ENCODE measurements at places on chromosomes 13 and 19.

DNA sequence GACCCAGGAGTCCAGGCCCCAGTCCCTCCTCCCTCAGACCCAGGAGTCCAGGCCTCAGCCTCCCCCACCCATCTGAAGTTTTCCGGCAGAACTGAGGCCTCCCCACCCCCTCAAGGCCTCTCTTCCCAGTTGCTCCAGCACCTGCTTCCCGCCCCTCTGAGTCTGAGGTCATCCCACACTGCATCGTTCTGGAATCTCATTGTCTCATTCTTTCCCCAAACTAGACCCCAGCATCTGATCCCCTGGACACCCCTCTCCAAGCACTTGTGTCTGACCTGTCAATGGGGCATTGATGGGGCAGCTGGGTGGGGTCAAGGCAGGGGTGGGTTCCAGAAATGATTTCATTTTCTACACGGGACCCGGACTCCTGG is 793 bp upstream of the SBK2 start:
- peak; percentile 62 for DNase-seq

- no peak for DNase-seq
Observed at GRCh38 chr19:33259539-33259938, 33.9 kb upstream of the SLC7A10 start.

DNA sequence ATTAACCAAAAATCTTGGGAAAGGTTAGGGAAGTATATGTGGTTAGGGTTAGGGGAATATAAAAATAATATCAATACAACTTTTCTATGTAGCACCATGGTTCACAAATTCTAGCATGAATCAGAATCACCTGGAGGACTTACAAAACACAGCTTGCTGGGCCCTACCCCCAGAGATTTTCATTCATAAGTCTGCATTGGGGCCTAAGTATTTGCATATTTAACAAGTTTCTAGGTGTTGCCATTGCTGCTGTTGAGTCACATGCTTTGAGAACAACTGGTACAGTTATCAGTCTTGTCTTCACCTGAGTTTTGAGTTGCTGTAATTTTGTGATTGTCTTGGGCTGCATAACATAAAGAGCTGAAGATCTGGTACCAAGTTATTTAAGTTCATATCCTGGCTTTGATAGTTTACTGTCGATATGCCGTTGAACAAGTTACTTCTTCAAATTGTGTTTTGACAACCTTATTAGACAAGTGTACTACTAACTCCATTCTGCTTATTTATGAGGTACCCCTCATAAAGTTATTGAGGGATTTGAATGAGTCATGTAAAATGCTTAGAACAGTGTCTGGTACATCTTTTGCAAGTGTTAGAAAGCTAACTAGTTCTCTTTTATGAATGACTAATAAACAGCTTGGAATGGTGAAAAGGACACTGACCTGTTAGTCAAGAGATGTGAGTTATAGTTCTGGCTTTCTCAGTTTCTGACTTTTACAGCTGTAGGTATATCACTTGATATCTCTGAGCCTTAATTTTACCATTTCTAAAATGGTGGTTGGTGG is 132.9 kb downstream of the PAN3 start:
- DNase-seq: no peak

- DNase-seq: no peak
Observed at GRCh38 chr13:111518161-111518792, 197.8 kb downstream of the TEX29 start.

GRCh38 chr19:2699413-2700140 is 2.9 kb downstream of the GNG7 start:
- no peak for DNase-seq

DNA sequence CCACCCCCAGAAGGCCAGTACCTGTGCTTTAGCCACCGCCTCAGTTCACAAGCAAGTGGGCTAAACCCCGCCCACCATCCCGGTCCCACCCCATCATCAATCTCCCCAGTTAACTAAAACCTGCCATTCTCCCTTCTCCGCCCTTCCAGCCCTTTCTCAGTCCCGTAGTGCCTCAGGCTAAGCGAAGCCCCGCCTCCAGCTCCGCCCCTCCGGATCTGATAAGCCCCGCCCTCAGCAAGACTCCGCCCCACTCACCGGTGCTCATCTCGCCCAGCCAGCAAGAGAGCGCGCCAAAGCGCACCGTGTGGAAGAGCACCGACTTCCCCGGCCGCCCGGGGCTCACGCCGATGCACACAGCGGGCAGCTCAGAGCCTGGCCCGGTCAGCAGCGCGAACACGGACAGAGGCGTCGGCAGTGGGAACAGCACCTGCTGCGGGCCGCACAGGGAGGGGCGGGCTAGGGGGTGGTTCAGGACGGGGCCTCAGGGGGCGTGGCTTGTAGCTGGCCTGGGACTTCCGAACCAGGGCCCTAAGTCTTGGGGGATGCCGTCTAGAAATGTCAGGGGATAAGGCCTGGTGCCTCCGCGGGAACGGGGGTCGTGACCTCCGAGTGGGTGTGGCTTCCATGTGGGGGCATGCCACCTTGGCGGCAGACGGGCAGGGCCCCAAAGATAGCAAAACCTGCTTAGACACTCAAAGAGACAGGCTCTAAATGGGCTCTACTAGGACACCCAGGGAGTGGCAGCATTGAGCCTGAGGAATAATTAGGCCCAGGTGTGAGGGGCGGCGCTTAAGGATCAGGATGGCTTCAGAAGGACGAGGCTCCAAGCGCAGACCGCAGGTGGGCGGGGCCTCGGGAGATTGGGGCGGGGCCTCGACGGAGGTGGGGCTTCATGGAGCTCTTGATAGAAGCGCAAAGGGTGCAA is 21.4 kb downstream of the MAP4K1 start:
- DNase-seq: peak; percentile 96

DNA sequence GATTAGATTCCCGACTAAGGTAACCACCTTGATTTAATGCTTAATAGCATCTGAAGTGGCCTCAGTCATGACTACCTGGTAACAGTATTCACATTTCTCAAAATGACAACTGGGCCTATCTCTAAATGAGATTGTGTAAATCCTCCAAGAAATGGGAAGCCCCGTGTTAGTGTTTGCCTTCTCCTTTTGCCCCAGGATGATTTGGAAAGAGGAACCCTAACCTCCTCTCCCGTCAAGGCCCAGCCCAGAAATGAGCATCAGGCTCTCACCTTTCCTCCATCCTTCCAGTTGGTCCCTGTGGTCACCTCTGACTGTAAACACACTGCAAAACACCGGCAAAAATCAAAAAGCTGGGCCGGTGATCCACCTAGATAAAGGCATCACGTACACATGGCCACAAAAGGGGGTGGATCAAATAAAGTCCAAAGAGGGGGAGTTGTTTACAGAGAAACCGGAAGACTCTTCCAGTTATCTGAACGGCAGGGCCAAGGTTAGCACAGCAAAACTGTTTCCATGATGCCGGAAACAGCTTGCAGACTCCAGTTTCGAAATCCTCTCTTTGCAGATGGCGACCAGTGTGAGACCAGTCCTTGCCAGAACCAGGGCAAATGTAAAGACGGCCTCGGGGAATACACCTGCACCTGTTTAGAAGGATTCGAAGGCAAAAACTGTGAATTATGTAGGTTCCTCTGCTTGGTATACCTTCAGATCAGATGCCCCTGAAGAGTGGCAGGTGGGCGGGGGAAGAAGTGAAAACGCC is 16.4 kb downstream of the F10 start:
- DNase-seq: no peak

DNA sequence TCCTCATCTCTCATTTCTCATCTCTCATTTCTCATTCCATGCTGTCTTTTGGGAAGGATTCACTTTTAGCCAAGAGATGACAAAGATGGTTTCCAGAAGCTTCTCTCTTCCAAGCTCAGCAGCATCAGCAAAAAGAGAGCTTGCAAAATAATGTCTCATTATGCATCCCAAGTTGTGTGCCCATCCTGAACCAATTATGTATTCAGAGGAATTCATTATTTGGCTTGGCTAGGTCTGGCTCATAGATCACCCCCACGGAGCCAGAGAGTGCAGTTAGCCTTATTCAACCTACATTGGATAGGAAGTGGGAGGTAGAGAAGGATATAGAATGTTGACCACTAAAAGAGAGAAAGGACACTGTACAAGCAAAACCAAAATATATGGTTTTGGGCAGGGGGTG is 5.4 kb upstream of the OLFM2 start:
- DNase-seq: no peak

GRCh38 chr13:87538366-87539052 is 132.7 kb upstream of the SLITRK5 start:
- DNase-seq: no peak

DNA sequence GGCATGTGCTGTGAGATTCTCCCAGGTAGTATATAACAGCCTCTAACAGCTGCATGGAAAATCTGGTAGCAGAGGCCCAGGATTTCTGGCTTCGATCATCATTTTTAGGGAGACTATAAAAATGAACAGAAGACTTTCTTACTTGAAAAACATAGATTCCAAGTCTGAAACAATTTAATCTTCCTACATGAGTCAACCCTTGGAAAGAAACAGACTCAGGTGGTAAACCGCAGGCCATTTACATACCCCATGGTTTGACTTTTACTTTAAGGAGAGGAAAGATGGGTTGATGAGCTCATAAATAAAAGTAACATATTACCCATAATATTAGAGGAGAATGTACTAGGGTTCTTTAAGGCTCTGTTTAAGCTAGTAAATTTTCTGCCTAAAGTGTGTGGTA is 121.6 kb downstream of the CYSLTR2 start:
- DNase-seq: no peak
